ENCODE measurements at places on chromosomes 16 and 17.

DNA sequence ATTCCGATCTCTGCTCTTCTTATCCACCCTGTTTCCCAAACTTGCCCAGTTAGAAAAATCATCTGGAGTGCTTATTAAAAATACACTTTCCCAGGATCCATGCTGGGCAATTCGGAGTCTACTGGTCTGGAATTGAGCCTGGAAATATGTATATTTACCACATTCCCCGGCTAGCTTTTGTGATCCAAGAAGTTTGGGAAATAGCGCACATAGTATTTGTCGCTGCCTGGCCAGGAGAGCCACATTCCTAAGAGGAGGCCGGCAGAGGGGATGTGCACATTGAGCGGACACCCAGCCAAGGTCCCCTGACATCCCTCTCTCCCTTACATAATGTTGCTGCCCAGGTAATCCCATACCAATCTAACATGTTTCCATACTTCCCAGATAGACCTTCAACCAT, 62.1 kb upstream of the TMEM97 start:
- no peak for DNase-seq

DNA sequence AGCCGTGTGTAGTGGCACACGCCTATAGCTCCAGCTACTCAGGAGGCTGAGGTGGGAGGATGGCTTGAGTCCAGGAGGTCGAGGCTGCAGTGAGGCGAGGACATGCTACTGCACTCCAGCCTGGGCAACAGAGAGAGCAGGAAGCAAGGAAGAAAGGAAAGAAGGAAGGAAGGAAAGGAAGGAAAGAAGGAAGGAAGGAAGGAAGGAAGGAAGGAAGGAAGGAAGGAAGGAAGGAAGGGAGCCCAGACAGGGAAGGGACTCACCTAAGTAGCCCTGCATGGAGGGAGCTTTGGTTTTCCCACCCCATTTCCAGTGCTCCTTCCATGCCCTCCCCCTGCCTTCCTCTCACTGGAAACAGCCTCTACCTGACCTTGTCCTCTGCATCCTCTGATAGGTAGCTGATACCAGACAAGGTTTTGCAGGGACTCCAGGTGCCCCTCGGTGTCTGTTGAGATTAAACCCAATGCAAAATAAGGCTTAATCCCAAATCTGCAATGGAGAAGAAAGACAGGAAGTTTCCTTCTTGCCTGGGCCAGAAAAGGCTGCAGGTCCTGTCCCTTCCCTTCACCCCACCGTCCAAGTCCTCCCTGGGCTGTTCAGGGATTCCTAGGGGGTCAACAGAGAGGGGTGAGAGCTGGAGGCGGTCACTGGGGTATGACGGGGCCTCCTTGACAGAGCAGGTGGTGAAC, 21.5 kb upstream of the CA4 start:
- DNase-seq = no peak

DNA sequence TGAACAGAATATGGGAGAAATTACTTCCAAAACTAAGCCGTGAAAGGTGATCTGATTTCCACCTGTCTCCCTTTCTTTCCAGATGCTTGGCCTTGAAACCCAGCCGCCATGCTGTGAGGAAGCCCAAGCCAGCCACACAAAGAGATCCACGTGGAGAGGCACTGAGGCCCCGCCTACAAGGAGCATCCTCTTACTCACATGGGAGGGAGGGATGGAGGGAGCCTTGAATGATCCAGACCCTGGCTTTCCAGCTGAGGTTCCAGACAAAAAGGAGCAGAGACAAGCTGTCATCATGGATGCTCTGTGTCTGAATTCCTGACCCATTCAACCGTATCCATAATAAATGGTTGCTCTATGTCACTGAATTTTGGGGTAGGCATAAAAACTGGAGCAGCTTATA, 48.9 kb upstream of the HAPSTR1 start:
- DNase-seq = no peak

- DNase-seq = no peak
Measured at GRCh38 chr17:78020717-78021108, 62.2 kb downstream of the TNRC6C start.

DNA sequence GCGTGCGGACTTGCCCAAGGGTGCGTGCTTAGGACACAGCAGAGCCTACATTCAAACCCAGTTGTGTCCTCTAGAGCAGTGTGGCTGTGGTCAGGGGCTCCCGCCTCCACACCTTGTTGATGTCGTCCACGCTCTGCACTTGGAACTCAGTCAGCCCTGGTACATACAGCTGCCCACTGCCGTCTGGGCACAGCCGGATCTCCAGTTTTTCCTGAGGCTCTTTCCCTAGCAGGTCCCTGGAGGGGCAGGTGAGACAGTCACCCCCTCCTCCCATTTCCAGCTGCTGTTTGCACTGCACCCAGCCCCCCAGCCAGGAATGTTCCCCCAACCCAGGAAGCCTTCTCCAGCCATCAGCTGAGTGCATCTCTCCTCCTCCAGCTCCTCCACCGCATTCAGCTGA, 25.7 kb downstream of the KATNB1 start:
- no peak for DNase-seq

DNA sequence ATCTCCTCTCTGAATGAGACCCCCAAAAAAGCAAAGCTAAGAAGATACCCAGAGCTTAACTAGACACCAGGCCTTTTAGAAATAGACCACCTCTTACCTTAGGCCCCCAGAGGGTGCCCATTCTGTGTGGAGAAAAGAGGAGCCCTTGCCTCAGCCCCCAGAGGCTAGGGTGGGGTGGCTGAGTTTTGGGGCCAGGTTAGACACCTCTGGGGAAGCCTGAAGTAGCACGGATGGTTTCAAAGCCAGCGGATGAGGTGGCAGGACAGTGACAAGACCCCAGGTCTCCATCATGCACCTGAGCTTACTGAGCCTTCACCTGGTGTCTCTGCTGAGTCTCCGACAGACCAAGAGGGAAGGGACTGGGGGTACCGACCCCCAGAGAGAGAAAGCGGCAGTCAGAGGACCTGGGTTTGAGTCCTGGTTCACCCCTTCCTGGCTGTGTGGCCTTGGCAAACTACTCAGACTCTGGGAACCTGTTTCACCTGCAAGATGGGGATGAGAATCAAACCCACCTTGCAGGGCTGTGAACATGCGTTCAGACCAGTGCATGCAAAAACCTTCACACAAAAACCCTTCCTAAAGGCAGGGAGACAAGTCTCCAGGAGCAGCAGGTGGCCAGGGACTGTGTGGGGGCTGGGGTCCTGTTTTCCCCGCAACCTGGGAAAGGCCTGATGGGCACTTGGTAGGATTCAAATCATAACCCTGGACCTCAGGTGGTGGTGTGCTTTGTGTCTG, 7.7 kb downstream of the SCGB1C2 start:
- DNase-seq = no peak

- no peak for DNase-seq
Measured at GRCh38 chr17:45143767-45144198, 4.5 kb upstream of the HEXIM1 start.

- DNase-seq = no peak
Measured at GRCh38 chr17:31099016-31099415, 4.2 kb downstream of the NF1 start.

- no peak for DNase-seq
Measured at GRCh38 chr17:55290492-55291113, 25.8 kb downstream of the HLF start.

- DNase-seq = peak; percentile 15
Measured at GRCh38 chr16:17211797-17212196, 259.0 kb downstream of the XYLT1 start.

DNA sequence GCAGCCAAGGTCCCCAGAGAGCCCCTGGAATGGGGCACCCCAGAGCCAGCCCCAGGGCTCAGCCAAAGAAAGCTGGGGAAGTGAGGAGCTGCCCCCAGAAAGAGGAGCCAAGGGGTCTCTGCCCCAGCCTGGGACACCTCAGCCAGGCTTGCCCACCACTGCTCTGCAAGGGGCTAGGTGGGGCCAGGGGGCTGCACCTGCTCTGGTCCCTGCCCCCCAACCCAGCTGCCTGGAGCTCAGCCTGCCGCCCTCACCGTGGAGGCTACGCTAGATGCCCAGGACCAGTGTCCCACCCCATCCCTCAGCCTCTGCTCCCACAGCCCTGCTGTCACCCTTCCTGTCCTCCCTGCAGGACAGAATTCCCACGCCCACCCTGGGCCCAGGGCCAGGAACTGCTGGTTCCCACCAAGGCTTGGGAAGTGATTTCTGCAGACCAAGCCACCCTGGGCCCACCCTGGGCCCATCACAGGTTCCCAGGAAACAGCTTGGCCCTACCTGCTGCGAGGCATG, 28.1 kb upstream of the KRT17 start:
- no peak for DNase-seq

- DNase-seq = peak; percentile 56
Measured at GRCh38 chr17:58658804-58659713, 32.8 kb downstream of the TEX14 start.

DNA sequence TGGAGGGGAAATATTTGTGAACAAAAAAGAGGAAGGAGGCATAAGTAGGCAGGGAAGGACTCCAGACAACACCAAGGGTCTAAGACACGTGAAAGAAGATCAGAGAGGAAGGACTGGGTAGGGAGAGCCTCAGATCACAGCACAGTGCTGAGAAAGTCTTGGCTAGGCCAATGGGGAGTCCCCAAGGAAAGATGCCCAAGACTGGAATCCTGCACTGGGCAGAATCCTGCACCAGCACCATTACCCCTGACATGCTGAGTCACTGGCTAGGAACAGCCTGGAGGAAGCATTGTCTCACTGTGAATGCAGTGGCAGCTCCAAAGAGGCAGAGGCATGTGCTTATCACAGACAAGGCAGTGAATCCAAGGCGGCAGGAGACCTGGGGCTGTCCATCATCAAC, 19.2 kb downstream of the CLEC19A start:
- no peak for DNase-seq

DNA sequence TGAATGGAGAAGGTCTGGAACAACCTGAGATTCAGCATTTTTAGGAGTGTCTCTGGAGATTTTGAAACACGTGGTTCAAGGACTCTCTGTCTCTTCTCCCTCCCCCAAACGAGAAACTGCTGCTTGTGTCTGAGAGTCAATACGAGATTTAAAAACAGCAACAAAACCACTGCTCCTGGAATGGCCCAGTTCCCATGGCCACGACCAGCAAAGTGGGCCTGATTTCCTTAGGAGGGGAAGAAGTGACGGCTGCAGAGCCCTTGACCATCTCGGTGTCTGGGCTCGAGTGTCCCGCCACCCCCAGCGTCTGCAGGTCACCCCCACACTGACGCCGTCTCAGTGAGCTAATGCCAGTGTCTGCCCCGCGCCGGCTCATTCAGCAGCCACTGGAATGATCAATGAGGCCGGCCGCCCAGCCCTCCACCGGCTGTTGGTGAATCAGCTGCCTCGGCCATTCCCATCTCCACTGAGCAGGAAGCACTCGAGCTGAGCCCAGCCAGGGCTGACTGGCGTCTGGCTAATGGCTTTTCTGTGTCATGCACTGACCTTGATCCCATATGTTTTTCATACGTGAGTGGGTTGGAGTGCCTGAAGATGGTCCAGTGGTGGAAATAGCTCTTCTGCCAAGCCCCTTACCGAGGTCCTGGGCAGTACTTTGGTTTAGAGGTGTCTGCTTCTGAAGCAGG, 151.8 kb downstream of the PITPNC1 start:
- no peak for DNase-seq

- no peak for DNase-seq
Measured at GRCh38 chr17:48961516-48962233, 6.7 kb downstream of the GIP start.

GRCh38 chr16:88535191-88535856, 34.9 kb upstream of the ZC3H18 start:
- DNase-seq = no peak

DNA sequence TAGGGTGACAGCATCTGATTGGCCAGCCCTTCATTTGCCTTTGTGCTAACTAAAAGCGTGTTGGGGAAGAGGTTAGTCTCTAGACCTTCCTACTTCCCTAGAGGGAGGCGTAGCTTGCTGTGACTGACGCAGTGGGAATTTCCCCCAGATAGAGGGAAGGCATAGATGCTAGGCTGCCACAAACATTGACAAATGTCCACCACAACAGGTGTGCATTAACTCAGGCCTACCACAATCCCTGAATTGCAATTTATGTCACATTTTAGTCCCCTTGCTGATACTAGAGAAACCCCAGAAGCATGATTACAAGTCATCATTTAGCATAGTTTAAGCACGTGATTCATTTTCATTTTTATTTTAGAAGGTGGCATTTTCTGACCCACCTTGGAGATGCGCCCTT, 76.3 kb upstream of the WSB1 start:
- DNase-seq = no peak

DNA sequence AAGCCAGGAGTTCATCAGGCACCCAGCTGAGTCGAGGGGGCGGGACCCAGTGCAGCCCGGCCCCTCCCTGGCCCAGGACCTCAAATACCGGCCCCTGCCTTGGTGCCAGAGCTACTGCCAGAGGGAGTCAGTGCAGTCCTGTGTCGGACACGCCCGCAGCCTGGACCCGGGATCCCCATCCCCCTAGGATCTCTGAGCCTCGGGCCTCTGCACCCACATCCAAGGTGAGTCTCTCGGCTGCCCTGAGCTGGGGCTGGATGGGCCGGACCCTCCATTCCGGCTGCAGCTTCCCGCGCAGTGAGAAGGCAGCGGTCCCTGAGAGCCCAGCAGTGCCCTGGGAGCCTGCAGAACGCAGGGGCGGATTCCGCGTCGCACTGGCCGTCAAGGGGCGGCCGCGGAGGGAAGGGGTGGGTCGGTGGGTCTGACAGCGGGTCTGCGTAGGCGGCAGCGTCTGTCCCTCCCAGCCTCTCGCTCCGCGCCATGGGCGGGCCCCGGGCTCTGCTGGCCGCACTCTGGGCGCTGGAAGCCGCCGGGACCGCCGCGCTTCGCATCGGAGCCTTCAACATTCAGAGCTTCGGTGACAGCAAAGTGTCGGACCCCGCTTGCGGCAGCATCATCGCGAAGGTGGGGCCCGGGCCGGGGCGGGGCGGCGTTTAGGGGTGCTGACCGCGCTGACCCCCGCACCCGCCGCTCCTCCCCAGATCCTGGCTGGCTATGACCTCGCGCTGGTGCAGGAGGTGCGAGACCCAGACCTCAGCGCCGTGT, at the start of gene DNASE1L2:
Gene DNASE1L2, plus strand, starts transcription at position 108 of the 765 bp plus-strand sequence. Its CDS starts 373 bp downstream, at position 481.
- no peak for DNase-seq

- DNase-seq = no peak
Measured at GRCh38 chr17:81821603-81822311, 11.3 kb downstream of the MCRIP1 start.

- no peak for DNase-seq
Measured at GRCh38 chr17:18043491-18043890, 4.3 kb downstream of the GID4 start.

- DNase-seq = no peak
Measured at GRCh38 chr16:51876934-51877333, 670.0 kb downstream of the TOX3 start.

DNA sequence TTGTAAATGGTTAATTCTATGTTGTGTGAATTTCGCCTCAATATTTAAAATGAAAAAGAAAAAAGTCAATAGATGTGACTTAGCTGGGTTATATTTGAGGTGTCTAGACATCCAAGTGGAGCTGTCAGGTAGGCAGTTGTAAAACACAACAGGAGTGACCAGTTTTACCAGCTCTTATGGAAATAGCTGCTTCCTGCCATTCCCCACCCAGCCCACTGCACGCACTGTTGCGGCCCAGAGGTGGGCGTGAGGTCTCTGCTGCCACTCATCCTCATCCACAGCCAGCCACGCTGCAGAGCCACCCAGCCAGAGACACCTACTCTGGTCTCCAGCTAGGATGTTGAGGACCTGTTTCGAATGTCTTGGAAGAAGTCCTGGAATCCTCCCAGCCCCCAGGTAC, 3.4 kb upstream of the CARD14 start:
- no peak for DNase-seq
